ENCODE measurements at places on chromosomes 13 and 19.

DNA sequence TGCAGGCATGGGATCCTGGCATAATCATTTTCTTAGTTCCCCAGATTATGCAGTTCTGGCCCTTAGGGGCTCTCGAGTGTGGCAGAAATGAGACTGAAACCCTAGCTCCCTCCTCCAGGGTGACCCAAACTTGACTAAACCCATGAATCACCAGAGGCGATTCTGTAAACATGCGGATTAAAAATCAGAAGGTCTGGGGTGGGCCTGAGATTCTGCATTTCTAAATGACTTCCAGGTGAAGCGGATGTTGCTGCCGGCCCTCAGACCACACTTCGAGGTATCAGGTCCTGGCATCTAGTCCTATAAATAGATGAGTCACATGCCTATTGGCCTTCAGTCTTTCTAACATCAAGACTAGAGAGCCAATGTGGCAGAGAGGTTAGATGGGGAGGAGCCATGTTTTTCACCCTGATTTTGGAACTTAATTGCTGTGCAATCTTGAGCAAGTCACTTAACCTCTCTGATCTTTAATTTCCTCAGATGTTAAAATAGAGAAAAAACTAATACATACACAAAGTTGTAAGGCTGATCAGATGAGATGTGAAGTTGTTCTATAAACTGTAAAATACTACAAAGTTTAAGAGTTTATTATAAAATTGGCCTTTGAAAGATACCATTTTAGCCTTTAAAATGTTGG lies 431.2 kb downstream of the FOXO1 start:
- no peak for DNase-seq

- DNase-seq = no peak
Observed at GRCh38 chr13:21333186-21333585, 125.9 kb downstream of the ZDHHC20 start.

- no peak for DNase-seq
Observed at GRCh38 chr19:35715981-35716800, 1.6 kb upstream of the KMT2B start.

DNA sequence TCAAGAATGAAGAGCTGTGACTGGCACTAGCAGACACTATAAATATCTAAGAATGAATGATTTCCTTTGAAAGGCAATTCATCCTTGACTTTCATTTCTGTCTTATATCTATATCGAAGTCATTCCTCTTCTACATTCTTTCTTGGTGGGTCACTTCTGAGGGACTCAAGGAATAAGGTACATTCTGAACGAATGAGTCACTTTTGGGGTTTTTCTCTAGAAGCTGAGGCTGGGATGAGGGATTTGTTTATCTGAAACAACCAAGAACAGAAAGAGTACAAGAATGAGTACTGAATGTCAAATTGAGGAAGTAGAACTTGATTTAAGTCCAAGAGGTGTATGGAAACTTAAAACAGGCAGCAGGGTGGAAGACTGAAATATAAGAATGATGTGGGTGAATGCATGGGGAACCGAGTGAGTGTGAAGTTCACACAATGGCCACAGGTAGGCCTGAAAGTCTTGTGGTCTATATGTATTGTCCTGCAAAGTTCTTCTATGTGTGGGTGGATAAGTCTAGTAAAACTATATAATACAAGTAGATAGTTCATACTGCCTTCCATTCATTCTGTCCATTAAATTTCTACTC lies 343.9 kb downstream of the OXGR1 start:
- no peak for DNase-seq

DNA sequence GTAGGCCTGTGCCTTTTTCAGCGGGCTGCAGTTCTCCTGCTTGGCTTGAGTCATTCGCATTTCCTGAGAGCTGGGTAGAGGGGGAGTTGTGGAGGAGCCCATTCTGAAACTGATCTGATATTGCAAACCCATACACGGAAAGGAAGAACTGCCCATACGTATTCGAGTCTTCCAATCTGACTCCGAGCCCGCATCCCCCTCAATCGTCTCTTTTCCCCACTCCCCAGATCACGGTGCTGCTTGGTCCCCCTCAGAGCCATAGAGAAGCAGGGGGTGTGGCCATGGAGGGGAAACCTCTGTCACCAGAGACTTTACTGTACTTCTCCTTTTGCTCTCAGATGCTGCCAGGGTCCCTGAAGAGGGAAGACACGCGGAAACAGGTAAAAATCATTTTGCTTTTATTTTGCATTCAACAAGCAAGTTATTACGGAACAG lies at the start of gene CD22:
Gene CD22, plus strand, starts transcription at position 337 of the 435 bp plus-strand sequence. CDS start 2,854 bp downstream, outside the sequence.
- DNase-seq = no peak

GRCh38 chr19:17989425-17990094 lies 18.4 kb upstream of the ARRDC2 start:
- no peak for DNase-seq

DNA sequence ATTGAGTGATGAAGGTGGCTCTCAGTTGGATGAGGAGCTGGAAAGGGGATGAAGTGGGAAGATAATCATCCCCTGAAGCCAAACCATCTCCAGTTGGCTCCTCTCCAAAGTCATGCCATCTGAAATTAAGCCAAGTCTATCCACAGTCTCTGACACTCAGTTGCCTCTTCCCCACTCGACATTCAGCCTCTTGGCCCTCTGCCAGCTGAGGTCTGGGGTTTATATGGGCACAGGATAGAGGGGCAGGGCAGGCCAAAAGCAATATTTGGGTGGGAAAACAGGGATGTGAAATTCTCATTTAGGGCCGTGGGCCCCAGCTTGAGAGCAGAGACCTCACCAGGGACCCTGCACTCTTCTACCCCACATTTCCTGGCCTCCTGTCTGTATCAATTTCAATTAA lies 85.9 kb downstream of the SLITRK1 start:
- no peak for DNase-seq

DNA sequence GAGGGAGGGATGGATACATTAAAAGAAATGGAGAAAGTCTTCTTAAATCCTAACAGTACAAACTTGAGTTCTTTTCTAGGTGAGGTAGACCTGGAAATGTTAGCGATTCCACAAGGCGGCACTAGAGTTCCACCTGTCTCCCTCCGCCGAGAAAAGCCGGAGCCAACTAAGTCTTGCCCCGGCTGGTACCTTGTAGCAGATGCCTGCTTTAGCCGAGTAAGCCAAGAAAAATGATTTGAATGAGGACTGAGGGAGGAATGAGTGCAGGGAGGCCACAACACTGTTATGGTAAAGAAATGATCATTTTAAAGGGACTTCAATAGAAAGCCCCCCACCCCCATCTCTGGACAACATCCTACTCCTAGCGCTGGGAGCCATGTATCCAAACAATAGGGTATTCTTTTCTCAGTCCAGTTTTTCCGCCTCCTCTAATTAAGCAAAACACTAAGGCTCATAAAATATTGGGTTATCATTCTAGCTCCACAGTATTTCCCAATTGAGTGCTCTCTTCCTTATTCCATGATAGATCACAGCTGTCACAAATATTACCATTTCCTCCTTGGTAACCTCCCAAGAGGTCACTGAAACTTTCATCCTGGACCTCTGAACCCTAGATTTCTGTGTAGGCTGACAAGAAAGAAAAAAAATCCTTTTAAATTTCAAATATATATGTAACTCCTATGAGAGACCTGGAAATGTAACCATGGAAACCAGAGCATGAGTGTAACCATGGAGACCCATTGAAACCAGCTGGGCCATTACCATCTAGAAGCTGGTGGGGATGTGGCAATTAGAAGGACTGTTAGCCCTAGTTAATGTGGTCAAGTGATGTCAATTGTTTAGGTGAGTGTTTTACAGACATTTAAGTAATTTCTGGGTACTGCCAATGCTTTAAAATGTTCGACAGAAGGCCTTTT lies 58.3 kb downstream of the GPALPP1 start:
- DNase-seq = peak; percentile 60

- no peak for DNase-seq
Observed at GRCh38 chr13:83877651-83878355, 4.5 kb downstream of the SLITRK1 start.

DNA sequence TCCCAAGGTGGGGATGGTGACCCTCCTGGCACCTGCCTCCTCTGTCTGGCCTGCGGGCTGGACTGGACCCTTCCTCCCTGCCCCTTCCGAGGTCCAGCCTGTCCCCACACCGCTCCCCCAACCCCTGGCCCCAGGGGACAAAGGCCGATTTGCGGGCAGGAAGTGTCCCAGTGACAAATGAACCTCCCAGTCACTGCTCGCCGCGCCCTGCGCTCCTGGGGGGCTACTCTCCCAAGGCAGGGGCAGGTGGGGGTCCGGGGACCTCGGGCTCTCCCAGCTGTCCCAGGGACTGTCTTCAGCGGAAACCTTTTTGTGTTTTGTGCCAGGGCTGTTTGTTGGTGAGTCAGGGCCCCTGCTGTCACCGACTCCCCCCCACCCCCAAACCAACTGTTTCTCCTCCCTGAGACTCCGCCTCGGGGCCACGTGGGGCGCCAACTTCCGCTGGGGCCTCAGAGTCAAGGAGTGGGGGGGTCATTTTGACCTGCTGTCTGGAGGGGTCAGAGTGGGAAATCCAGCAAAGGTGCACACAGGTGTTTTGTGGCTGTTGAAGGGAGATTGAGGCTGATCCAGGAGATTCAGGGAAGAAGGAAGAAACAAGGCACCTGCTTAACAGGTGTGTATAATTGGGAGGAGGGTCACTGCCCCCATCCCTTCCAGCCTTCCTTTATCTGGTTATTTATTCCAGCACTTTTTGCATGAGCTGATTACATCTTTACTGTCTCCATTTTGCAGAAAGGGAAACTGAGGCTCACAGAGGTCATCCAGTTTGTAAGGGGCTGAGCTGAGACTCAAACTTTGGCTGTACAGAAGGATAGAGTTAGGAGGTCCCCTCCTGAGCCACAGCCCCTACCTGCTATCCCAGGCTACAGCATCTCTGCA lies 831 bp downstream of the PGPEP1 start:
- no peak for DNase-seq

DNA sequence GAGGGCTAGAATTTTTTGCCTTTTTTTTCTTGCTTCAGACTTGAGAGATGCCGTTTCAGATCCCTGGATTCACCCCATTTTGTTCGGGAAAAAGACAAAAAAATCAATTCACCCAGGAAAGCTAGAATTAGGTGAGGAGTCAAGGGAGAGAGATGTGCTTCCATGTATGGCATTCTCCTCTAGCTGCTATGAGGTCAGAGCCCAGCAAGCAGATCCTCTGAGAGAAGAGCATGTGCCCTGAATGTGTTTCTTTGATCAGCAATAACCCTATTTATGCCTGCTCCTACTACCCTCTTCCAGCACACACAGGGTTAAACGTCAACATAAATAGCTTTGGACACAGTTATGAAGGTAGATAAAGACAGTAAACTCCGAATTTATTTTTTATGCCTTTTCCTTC lies 53.6 kb downstream of the NDFIP2 start:
- no peak for DNase-seq

GRCh38 chr19:30206187-30206586 lies 166.0 kb upstream of the ZNF536 start:
- no peak for DNase-seq

DNA sequence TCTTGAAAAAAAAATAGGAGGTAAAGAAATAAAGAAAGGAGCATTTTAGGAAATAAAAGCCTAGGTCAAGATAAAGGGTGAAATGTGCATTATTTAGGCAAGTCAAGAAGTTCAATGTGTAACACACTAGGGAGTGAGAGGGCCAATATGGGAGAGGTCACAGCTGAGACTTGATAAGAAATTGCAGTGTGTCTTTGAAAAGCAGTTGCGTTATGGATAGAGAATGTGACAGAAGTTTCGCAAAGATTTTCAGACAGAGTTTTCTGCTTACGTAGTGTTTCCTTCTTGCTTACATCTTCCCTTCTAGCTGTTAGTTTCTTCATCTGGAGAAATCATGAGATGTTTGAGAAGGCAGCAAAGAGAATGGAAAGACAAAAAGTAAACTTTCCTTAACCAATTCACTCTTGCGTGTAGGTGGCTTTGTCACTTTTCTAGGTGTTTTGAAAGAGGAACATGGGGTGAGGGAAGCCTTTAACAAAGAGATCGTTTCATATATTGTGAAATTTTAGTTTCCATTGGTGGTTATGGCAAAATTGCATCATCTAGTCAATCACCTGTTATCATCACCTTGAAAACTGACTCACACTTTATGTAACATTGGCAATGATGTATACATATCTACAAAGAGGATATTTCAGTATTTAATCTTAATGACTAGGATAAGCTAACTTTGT lies 975.5 kb downstream of the OLFM4 start:
- no peak for DNase-seq

GRCh38 chr13:109182777-109183465 lies 553.5 kb downstream of the MYO16 start:
- DNase-seq = no peak

DNA sequence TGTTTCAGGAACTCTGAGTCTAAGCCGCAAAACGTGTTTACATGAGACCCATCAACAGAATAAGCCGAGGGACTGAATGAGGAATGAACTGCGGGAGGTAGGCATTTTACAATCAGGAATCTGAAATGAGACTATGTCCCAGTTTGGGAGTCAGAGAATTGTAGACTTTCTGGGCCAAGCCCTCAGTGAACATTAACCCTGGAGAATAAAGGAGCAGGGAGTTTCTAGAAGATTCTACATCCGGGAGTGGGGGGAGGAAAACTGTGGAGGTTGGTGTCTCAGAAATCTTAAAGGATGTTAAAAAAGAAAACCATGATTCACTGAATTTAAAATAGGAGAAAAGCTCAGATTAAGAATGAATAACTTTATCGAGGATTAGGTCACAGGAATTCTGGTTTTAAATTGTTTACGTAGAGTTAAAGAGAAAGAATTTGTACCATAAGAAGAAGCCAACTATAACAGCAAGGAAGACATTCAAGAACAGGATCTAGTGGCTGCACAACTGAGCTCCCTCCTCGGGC lies 18.5 kb downstream of the RFX2 start:
- no peak for DNase-seq

GRCh38 chr19:50003810-50004419 lies 21.3 kb downstream of the VRK3 start:
- DNase-seq = peak; percentile 58

DNA sequence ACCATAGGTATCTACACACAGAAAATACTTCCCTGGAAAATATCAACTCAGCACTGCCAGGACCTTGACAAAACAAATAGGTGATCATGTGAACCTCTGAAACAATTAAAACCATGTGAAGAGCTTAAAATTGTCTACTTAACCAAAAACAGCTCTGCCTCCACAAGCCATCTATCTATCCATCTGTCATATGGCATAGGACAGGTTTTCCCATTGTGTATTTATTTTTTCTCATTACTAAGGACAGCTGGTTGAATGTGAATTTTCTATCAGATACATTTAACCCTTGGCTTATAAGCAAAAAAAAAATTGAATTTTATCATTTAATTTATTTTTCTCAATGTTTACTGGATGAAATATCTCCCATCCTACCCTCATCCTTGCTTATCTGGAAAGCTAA lies 279.5 kb downstream of the PCDH9 start:
- DNase-seq = no peak

GRCh38 chr13:95861296-95861695 lies 184.4 kb downstream of the DNAJC3 start:
- DNase-seq = no peak

DNA sequence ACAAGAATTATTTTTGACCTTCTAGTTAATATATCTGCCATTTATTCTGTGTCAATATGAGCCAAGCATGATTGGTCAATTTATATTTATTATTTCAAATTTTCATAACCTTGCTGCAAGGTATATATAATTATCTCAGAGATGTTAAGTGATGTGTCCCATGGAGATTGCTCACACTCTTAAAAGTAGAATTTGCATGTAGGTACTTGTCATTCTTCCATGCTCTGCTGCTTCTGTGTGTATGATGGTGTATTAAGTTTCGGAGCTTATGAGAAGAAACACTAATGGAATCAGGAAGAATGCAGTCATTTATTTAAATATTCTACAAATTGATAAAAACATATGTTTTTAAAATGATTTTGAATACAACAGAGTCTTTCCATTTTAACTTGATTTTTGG lies 586.8 kb upstream of the MIR17HG start:
- DNase-seq = no peak

GRCh38 chr13:51025245-51025905 lies 85.7 kb downstream of the C13orf42 start:
- no peak for DNase-seq
